Natural killer cell treated with Interleukin-12 subunit alpha and Interleukin-12 subunit beta and Interleukin-15 and Interleukin-18, amount 100 ng/mL, for 72 hours (primary cell): ENCODE measurements at places on chromosomes 12 and 14. TPM values are rescaled to one million over a fixed set of nuclear protein-coding genes. Genes with fewer than 3 reads are reported as not detected.
A peak's percentile ranks its signal among the peaks of the same experiment; 100 is the strongest.

The SERPINA9 gene
- not detected for total RNA-seq

The NID2 gene
- 8.7 TPM for total RNA-seq

The AKAP5 gene
- total RNA-seq = 2.0 TPM

The POLE gene
- 265 TPM for total RNA-seq

The ST8SIA1 gene
- 0.81 TPM for total RNA-seq

DNA sequence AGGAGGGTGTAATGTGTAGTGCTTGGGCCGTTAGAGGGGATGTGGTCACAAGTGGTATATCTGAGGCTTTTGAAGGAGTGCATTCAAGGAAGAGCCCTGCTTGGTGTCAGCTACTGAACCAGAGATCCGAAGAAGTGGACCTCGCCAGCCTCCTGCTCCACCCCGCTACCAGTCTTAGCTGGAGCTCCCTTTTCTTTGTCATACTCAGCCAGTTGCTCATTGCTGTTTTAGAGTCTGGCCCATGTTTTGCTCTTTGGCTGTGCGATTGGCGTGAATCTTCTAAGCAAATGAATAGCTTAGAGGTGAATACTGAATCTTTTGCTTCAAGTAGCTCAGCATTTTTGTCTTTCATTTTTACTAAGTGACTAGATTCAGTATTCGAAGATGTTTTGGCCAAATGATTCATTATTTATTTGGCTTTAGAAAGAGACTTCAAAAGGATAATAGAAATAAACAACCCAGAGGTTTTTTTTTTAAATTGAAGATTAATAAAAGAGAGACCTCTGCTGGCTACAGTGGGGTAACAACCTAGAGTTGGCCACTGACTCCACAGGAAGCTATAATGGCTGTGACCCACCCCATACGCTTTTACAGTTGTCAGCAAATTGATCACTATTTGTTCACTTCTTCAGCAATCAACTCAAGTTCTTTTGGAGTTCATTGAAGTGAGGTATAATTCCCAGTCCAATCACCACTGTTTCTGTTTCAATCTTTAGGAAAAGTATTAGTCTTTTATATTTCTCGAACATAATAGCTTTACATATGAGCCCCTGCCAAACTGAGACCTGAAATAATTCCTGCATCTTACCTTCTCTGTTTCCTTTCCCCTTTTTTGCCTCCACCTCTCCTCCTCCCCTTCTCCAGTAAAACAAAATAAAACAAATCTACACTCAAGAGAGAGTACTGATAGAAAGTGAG is 19.9 kb downstream of the CDKN1B start:
- peaks cover 27% of the 10 kb centered on the region for H3K4me1 ChIP-seq
- peak overlapping the region; percentile 87 for H3K4me3 ChIP-seq
- no peaks in the 10 kb centered on the region for H3K36me3 ChIP-seq
- peak; percentile 80 for DNase-seq
- H3K27me3 ChIP-seq = no peaks in the 10 kb centered on the region

- peaks cover 11% of the 10 kb centered on the region for H3K36me3 ChIP-seq
- no peaks in the 10 kb centered on the region for H3K4me1 ChIP-seq
- H3K27ac ChIP-seq = no peak overlapping the region
- no peak overlapping the region for H3K4me3 ChIP-seq
Measured at GRCh38 chr14:49670475-49670874, 17.5 kb downstream of the POLE2 start.

DNA sequence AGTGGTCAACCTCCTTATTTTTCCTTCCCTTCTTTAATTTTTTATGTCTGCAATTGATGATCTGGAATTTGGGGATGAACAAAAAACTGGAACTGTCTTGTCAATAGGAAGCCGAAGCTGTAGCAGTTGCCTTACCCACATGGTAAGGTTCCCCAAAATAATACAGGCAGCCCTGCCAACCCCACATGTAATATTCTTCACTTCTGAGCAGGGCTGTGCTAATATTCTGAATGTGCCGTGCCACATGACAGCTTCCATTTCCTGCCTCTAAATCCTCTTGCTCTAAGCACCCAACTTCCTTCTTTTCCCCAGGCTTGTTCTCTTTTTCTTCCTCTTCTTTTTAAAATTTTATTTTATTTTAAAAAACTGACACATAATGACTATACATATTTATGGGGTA is 39.6 kb downstream of the GPATCH2L start:
- peaks cover 14% of the 10 kb centered on the region for H3K4me1 ChIP-seq
- peaks cover 25% of the 10 kb centered on the region for H3K36me3 ChIP-seq
- no peak overlapping the region for H3K4me3 ChIP-seq
- H3K27ac ChIP-seq = no peak overlapping the region
- no peak for DNase-seq
- H3K27me3 ChIP-seq = no peaks in the 10 kb centered on the region

- H3K4me1 ChIP-seq = peaks cover 4% of the 10 kb centered on the region
- no peak overlapping the region for H3K4me3 ChIP-seq
- DNase-seq = no peak
- no peaks in the 10 kb centered on the region for H3K36me3 ChIP-seq
Measured at GRCh38 chr12:26287671-26288381, 92.5 kb downstream of the SSPN start.

- H3K4me3 ChIP-seq = no peak overlapping the region
- H3K4me1 ChIP-seq = peaks cover 49% of the 10 kb centered on the region
- H3K27ac ChIP-seq = peak overlapping the region; percentile 30
Measured at GRCh38 chr12:79841248-79841877, 93.5 kb downstream of the PPP1R12A start.

GRCh38 chr12:46356655-46357437 is 15.7 kb downstream of the SLC38A2 start:
- H3K4me3 ChIP-seq = no peak overlapping the region
- no peaks in the 10 kb centered on the region for H3K27me3 ChIP-seq
- H3K27ac ChIP-seq = no peak overlapping the region
- peaks cover 26% of the 10 kb centered on the region for H3K36me3 ChIP-seq

DNA sequence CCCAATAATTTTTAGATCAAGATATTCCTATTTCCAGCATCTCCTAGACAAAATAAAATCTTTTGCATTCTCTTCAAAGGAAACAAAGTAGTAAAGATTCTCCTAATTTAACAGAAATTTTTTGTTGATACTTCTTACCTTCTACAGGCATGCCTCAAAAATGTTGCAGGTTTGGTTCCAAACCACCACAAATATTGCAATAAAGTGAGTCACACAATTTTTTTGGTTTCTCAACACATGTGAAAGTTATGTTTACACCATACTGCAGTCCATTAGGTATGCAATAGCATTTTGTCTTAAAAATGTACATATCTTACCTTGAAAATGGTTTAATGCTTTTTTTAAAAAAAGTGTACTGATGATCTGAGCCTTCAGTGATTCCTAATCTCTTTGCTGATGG is 65.6 kb upstream of the USP15 start:
- H3K27ac ChIP-seq = no peak overlapping the region
- H3K4me3 ChIP-seq = no peak overlapping the region
- no peaks in the 10 kb centered on the region for H3K36me3 ChIP-seq
- H3K4me1 ChIP-seq = peaks cover 14% of the 10 kb centered on the region
- H3K27me3 ChIP-seq = peaks cover 28% of the 10 kb centered on the region

DNA sequence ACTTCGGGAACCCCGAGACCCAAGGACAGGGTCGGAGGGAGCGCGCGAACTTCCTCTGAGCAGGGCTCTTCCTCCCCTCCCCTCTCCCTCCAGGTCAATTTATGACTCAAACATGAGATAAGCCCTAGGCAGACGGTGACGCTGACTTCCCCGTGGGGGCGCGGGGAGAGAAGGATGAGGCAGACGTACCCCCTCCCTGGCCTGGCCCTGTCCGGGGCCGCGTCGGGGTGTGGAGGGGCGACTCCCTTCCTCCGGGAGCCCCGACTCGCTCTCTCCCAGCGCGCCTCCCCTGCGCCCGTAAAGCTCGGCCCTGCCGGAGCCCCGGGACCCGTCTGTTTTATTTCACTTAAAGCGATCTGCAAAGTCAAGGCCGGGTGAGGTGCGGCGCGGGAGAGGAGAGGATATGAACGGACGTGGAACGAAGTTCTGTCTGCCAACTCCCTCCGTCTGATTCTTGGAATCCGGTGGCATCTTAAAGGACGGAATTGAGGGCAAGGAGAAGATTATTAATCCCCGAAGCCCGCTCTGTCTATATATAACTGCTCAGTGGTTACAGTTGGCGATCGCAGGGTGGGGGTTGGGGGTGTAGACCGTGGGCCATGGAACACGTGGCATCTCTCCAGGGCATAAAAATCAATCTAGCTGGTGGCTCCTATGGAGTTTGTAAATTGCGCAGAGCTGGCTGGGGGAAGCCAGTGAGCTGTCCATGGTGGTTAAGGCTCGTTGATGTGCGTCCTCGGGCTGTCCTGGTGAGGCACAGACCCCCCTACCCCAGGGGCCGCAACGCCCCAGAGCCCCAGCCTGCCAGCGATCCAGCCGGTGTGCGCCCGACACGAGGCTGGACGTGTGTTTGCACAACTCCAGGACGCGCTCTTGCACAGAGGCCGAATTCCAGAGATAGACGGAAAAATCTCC is 2.9 kb upstream of the PTHLH start:
- peaks cover 83% of the 10 kb centered on the region for H3K27me3 ChIP-seq
- H3K27ac ChIP-seq = no peak overlapping the region
- H3K4me1 ChIP-seq = no peaks in the 10 kb centered on the region
- H3K4me3 ChIP-seq = no peak overlapping the region
- no peaks in the 10 kb centered on the region for H3K36me3 ChIP-seq

DNA sequence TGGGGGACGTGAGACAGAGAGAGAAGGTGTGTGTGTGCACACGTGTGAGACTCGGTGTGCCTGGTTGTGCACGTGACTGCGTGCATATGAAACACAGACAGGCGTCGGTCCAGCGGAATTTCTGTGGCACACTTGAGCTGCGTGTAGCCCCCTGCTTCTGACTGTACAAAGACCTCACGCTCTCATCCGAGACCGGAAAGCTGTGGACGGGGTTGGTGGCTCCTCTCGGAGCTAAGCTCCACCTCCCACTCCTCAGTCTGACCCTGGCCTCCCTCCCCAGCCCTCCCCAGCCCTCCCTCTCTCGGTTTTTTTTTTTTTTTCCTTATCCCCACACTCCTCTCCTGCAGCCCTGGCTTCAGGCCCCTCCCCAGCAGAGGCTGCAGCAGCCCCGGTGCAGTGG is 8.3 kb upstream of the C14orf180 start:
- no peak overlapping the region for H3K27ac ChIP-seq
- H3K4me1 ChIP-seq = no peaks in the 10 kb centered on the region
- no peaks in the 10 kb centered on the region for H3K36me3 ChIP-seq
